Thoracic aorta endothelial cell (primary cell): ENCODE measurements at places on chromosomes 11 and 22. TPM values are rescaled to one million over a fixed set of nuclear protein-coding genes. Genes with fewer than 3 reads are reported as not detected.

SCN3B gene
- total RNA-seq: 0.50 and 0.66 TPM in 2 replicates

SPTY2D1 gene
- 22.6 and 25.3 TPM in 2 replicates for total RNA-seq

TBX1 gene
- 1.9 and 17.7 TPM in 2 replicates for total RNA-seq

IGLL1 gene
- total RNA-seq: not detected in 2 replicates

FOLR2 gene
- total RNA-seq: not detected in 2 replicates

SYT13 gene
- not detected in 2 replicates for total RNA-seq

SAA2 gene
- total RNA-seq: not detected in 2 replicates

SCN4B gene
- total RNA-seq: 0.13 and 0.14 TPM in 2 replicates

CLMP gene
- 9.2 and 11.0 TPM in 2 replicates for total RNA-seq

CDC45 gene
- total RNA-seq: 32.7 and 44.6 TPM in 2 replicates

CATSPER1 gene
- total RNA-seq: not detected in 2 replicates

ELP4 gene
- 24.1 and 29.8 TPM in 2 replicates for total RNA-seq

OR56A1 gene
- under 0.01 TPM in 1 of 2 replicates, not detected in the other for total RNA-seq

FOLR1 gene
- total RNA-seq: not detected in 2 replicates

SLC22A8 gene
- not detected in 2 replicates for total RNA-seq

OLFML1 gene
- total RNA-seq: not detected in 2 replicates

ANO9 gene
- total RNA-seq: under 0.01 TPM in 1 of 2 replicates, not detected in the other
